ENCODE measurements at places on chromosomes 13 and 19.
A peak's percentile ranks its signal among the peaks of the same experiment; 100 is the strongest.

- DNase-seq: no peak
Measured at GRCh38 chr19:31119951-31120690, 229.1 kb downstream of the TSHZ3 start.

DNA sequence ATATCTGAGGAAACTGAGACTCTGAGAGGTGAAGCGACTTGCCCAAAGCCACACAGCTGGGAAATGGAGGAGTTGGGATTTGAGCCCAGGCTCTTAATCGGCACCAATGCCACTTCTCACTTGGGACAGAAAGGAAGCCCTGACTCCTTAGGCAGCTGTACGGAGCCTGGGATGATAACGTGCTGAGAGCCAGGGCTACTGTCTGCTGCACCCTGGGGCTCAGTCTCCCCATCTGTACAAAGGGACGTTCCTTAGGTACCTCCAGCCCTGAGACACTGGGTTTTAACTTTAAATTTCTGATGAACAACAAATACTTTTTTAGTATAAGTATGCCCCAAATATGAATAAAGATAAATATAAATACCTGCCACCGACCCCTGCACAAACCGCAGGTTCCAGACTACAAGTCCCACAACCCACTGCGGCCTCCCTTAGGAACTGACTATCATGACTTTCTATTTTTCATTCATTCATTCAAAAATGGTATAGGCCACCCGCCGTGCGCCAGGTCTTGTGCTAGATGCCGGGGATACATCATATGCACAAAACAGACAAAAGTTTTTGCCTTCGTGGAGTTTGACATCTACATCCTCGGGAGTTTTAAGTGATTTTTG lies 776 bp upstream of the NCLN start:
- peak; percentile 57 for DNase-seq

DNA sequence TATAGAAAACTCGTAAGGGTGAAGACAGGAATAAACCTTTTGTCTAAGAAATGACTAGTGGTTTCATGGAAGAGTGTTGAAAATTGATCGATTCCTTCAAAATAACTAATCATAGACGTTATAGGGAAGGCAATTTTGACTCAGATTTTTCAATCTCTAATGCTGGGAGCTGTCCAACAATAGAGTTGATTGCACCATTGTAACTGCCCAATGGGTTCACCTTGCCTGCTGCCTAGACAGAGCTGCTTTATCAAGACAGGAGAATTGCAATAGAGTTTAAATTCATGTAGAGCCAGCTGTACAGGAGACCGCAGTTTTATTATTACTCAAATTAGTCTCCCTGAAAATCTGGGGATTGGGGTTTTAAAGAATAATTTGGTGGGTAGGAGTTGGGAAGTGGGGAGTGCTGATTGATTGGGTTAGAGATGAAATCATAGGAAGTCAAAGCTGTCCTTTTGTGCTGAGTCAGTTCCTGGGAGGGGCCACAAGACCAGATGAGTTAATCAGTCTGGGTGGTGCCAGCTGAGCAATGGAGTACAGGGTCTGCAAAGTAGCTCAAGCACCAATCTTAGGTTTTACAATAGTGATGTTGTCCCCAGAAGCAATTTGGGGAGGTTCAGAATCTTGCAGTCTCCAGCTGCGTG lies 16.8 kb upstream of the ADGRE2 start:
- no peak for DNase-seq

DNA sequence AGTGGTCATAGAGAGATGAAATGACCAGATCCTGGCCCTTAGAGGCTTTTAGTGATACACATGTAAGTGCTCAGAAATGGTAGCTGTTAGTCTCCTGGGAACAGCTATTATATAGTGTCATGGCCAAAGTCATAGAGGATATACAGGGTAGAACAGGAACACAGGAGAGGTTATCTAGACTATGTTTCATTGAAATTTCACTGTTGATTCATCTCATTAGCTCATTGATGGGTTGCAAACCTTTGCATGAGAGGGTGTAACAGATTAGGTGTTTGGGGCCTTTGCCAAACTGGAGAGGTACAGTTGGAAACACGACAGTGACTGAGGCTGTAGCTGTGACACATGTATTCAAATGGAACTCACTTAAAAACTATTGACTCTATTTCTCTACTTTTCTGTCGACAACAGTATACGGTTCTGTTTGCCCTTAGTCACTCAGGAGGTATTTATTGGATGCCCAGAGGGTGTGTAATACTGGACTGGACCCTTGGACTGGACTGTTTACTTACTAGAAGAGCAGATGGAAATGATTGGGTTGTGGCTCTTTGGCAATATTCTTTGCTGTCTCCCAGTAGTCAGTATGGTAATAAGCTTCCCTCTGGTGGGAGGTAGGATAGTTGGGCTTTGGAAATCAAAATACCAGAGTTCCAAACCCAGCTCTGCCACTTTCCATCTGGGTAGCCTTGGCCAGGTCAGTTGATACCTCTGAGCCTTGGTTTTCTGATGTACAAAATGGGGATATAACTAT lies 29.8 kb downstream of the ARHGAP35 start:
- no peak for DNase-seq

DNA sequence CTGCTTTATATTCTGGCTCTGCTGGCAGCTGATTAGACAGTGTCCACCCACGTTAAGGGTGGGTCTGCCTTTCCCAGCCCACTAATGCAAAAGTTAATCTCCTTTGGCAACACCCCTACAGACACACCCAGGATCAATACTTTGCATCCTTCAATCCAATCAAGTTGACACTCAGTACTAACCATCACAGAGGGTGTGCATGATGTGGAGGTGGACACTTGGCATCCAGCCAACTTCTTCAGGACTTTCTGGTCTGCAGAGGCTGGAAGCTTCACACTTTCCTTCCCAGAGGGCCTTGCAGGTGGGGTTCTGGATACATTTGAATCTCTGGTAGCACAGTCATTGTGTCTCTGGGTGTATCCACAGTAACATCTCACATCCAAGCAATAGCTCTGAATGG lies 18.9 kb upstream of the IGFL1 start:
- no peak for DNase-seq

- DNase-seq: peak; percentile 3
Measured at GRCh38 chr13:113851826-113852535, 11.9 kb downstream of the GAS6 start.

DNA sequence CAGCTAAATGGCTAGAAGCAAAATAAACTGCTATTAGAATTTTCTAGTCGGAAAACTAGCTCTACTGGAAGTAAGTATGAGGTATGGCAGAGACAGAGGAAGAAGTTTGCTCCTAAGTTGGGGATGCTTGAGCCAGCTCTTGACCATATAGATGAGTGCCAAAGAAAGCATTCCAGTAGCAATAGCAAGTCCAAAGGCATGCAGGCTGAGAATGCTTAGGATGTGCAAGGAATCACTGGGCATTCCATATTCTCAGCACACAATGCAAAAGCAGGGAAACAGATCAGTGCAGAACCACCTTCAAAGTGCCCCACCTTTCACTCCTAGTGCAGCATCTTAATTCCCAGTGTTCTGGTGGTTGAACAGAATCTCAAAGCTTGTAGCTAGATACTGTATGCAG lies 32.9 kb downstream of the SERTM1 start:
- DNase-seq: no peak

DNA sequence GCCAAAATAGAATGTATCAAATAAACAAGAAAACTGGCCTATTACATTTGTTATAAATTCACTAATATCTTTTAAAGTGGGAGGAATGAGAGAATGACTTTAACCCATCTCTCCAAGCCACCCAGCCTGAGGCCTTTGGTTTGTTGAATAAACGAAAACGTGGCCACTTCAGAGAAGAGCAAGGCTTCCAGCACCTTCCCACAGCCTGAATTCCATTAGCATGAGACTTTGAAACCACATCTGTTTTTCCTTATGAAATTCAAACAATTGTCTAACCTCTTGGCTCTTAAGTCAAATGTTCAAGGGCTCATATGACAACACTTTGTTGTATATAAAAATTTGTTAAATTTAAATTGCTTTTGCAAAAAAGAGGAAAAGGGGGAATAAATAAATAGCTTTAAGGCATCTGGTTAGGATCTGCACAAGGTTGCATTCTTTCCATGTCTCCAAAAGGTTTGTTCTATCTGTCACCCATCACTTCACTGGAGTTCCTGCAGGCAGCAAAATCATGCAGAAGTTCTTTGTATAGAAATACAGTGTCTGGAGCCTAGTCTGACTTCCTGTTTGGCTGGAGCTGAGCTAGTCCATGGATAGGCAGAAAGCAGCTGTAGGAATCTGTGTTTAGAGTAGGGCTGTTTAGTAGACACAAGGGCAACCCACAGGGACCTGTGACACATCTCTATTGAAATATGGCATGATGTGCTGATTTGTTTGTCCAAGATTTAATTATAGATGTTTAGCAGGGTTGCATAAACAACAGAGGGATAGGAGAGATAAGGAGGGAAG lies 502.3 kb downstream of the KCTD12 start:
- no peak for DNase-seq

DNA sequence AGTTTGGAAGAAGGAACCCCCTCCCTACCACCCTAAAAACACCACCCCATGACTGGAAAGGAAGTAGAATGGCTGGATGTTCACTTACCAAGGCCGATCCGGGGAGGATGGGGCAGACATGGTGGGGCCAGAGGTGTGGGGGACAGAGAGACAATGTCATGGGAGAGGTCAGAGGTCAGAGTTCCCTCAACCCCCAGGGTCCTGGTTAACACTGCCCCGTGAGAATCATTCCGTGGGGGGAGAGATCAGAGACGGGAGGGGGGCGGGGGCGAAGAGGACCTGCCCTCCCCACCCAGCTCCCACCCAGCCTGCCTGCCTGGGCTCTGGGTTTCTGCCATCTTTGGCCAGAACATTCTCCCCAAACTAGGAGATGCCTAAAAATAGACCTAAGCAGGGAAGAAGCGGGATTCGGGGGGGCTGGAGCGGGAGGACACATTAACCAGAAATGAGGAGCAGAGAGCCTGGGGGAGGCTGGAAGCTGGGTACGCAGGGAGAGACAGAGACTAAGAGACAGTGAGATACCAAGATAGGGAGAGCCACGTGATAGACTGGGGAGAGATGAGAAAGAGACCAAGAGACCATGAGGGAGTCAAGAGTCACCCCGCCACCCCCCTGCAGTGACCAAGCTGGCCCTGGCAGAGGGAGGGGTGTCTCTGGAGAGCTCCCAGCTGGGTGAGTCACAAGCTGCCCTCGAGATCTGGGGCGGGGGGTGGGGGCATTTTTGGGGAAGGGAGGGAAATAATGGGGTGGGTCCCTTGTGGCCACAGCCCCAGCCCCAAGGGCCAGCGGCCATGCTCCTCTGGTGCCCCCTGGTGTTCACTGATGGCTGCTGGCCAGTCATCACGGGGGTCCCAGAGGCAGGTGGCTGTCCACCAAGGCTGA lies 6.1 kb upstream of the KANK2 start:
- DNase-seq: no peak

DNA sequence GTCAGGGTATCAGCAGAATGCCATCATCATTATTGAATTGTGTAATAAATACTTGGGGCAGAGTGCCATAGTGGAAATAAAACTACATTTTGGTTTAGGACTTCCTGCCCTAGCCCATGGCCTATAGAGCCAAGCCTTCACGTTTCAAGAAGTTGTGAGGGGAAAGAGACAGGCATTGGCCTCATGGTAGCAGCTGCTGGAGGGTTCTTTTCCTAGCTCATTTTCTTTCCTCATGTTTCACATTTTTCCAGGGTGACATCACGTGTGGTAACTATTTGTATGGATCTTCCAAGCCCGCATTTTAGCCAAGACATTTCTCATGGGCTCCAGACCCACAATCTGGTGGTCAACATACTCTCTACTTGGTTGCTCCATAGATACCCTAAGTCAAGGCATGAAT lies 80.4 kb downstream of the LRCH1 start:
- DNase-seq: no peak

GRCh38 chr19:45113628-45114027 lies 20.6 kb downstream of the PPP1R37 start:
- DNase-seq: no peak

GRCh38 chr13:90107661-90108060 lies 1239.8 kb upstream of the MIR17HG start:
- no peak for DNase-seq

- no peak for DNase-seq
Measured at GRCh38 chr13:22049384-22049783, 378.5 kb downstream of the FGF9 start.

- no peak for DNase-seq
Measured at GRCh38 chr19:50190439-50190891, 13.0 kb upstream of the MYH14 start.

DNA sequence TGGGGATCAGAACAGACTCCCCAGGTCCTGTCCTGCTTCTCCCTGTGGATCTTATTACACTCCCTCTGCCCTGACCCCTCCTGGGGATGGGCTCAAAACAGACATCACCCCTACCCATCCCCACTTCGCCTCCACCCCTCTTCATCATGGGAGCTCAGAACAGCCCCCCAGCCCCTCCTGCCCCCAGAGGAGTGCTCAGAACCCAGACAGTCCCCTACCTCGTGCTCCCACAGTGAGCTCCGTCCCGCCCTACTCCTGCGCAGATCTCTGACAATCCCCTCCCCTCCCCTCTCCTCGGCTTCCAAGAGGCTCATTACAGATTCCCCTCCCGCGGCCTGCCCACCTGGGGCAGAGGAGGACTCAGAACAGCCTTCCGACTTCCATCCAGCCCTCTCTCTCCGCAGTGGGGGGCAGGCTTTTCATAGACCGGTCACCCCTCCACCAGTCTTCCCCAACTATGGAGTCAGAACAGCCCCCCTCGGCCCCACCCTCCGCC lies 6.1 kb downstream of the NXNL1 start:
- DNase-seq: no peak

GRCh38 chr19:408441-408901 lies 476 bp downstream of the C2CD4C start:
- DNase-seq: no peak

DNA sequence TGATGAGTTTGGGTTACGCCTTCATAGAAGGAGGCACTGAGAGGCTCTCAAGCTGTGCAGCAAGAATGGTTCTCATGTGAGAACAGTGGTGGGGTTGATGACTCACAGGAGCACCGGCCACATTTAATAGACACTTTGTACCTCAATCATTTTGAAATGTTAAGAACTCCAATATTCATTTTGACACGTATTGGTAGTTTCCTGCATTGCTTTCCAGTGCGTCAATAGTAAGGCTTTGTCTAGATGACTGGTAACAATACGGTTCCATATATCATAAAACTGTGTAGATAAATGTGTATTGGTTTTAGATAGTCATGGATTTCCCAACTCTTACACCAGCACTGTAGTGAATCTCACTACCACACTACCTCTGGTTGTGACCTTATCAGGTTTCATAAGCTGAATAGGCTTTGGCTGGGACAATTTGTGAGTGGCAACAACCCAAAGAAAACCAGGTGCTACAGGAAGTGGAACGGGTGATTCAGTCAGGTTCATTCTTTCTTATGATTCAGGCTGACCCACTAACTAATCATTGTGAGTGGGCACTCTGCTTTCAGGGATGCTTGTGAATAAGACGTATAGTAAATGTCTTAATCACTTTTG lies 362.6 kb downstream of the KLF5 start:
- no peak for DNase-seq

- DNase-seq: no peak
Measured at GRCh38 chr19:8245869-8246835, 37.0 kb downstream of the CERS4 start.

DNA sequence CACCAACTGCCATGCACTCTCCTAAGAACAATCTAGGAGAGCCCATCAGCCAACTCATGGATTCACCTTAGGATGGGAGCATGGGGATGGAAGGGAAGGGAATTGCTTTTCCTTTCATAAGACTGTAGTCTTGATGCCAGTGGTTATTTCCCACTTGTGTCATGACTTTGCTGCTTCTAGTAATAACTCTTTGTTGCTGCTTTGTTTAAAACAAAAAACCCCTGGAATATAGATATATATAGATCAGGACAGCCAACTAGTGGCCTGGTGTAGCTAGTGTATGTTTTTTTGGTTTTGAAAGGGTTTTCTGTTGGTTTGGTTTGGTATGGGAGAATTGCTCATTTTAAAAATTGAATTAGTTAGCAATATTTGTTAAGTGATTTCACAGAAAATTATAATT lies 39.3 kb upstream of the KCTD4 start:
- DNase-seq: no peak

All from activated CD4-positive, alpha-beta T cell treated with anti-CD3 and anti-CD28 coated beads for 1 hour (primary cell).